ENCODE measurements at places on chromosomes 2 and 18.

GRCh38 chr18:42614619-42615293 lies 500.7 kb downstream of the RIT2 start:
- no peak for DNase-seq

DNA sequence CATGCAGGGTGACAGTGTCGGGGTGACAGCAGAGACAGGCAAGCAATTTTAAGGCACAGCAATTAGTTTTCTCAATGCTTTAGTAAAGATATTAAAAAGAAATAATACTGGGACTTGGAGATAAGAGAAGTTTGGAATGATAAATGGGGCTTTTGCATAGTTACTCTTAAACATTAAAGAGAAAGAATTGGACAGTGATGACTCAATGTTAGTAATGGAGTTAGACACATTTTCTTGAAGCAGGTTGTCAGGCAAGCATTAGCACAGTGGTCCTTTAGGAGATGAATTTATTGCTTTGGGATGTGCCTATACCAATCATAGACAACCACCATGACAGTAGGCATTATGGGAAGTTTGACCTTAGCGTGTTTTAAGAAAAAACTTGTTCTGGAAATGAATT lies 228.3 kb upstream of the RAB12 start:
- DNase-seq = no peak

DNA sequence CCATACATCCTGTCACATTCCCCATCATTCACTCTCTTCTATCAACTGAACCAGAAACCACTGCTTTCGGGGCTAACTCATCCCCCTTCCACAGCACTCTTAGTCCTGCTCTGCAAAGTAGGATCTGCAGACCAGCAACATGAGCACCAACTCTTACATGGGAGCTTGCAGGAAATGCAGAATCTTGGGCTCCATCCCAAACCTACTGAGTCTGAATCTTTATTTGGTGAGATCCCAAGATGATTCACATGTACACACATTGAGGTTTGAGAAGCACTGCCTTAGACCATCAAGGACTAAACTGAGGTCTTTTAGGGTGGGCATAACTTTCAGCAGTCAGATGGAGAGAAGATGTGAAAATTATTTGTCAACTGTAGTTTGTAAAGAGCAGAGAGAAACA lies 235.6 kb upstream of the EPHA4 start:
- no peak for DNase-seq

- no peak for DNase-seq
Observed at GRCh38 chr2:176079831-176080539, 3.8 kb downstream of the EVX2 start.

DNA sequence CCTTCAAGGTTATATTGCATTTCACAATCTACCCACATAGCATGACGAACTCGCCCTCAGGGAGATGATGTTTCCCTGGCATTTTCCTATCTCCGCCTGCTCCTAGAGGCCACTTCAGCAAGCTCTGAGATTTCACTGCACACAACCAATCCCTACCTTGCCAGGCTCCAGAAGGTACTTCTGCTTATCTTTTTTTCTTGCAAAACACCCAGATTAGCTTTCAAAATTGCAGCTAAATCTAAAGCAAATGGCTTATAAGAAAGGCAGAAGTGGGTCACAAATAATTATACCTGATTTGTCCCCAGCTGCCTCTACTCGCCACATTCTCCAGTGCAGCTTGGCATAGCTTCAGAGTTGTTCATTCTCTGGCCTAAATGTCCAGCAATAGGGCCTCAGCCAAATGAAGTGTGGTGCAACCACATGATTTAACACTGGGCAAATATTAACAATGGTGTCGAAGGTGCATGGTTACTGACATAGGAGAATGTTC lies 32.4 kb upstream of the MRPL19 start:
- DNase-seq = no peak

All from stimulated activated CD4-positive, alpha-beta T cell treated with anti-CD3 and anti-CD28 coated beads, Interleukin-1b, Interleukin-23, amount 100 ng/mL, for 1 hour (primary cell).